Choroid plexus epithelial cell (primary cell): ENCODE measurements at places on chromosomes 16 and 17.

DNA sequence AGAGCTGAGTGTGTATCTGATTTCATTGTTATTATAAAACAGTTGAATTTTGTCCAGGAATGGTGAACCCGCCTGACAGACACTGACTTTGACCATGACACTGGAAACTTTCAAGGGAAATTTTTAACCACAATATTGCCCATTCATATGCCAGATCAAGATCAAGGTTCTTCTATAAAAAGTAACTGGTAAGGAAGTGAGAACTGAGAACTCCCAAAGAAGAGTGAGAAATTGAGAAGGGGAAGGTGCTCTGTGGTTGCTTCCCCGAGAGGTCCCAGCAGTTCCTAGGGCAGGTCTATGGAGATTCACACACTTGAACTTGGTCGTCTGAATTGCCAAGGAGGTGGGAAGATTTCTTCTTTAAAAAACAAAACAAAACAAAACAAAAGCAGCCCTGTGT is 27.3 kb downstream of the SLC6A4 start:
- no peak for DNase-seq

DNA sequence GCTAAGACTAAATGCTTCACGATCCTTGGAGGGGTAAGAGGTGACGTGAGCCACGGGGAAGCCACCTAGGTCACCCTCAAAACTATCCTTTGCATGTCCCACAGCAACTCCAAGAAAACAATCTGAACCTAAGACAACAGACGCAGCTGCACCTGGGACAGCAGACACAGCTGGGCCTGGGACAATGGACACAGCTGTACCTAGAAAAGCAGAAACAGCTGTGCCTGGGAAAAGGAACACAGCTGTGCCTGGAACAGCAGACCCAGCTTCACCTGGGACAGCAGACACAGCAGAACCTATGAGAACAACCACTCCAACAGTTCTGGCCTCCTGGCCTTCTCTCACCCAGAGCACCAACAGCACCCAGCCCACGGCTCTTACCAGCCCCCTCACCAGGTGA is 11.7 kb upstream of the CD300LD start:
- DNase-seq = no peak

- no peak for DNase-seq
Observed at GRCh38 chr17:51580869-51581268, 320.5 kb downstream of the UTP18 start.

DNA sequence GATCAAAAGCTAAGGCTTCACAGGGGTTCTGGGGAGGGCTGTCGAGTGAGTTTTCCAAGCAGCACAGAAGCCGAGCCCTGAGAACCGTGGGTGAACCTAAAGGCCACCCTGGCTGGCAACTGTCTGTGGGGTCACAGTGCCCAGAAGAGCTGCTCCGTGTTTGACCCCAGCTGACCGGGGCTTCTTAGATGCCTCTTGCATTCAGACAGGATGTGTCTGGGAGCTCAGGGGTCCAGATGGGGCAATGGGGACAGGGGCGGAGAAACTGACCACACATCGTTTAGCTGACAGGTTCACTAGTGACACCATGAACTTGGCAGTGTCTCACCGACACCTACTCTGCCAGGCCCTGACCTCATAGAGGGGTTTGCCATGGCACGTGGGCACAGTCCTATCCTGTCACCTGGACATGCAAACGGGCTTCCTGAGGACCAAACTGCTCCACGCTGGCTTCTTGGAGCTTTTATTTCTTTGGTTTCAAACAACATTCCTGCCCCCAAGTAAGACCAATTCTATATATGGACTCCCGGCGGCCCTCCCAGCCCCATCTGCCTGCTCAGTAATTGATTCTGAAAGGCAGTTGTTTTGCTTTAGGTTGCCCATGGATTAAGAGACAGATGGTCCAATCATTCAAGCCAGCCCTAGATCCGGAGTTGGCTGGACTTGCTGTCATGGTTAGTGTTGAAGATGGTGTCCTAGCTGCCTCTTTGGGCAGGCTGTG is 22.2 kb downstream of the WSCD1 start:
- DNase-seq = no peak

DNA sequence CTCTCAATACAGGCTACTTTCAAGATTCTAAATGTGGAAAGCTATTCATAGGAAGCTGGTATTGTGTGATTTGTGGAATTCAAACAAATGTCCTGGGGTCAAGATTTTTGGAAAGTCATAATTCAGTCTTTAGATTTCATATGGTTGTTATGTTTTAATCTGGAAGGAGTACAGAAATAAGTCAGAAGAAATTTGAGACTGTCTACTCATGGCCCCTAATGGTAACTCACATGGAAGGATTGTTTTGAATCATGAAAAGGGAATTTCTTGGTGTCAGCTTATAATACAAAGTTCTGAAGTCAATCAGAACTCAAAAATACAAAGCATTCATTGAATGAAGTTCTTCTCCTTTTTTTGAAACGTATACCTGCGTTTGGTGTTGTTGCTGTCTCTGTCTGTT is 3.1 kb downstream of the KCNJ2 start:
- peak; percentile 27 for DNase-seq

DNA sequence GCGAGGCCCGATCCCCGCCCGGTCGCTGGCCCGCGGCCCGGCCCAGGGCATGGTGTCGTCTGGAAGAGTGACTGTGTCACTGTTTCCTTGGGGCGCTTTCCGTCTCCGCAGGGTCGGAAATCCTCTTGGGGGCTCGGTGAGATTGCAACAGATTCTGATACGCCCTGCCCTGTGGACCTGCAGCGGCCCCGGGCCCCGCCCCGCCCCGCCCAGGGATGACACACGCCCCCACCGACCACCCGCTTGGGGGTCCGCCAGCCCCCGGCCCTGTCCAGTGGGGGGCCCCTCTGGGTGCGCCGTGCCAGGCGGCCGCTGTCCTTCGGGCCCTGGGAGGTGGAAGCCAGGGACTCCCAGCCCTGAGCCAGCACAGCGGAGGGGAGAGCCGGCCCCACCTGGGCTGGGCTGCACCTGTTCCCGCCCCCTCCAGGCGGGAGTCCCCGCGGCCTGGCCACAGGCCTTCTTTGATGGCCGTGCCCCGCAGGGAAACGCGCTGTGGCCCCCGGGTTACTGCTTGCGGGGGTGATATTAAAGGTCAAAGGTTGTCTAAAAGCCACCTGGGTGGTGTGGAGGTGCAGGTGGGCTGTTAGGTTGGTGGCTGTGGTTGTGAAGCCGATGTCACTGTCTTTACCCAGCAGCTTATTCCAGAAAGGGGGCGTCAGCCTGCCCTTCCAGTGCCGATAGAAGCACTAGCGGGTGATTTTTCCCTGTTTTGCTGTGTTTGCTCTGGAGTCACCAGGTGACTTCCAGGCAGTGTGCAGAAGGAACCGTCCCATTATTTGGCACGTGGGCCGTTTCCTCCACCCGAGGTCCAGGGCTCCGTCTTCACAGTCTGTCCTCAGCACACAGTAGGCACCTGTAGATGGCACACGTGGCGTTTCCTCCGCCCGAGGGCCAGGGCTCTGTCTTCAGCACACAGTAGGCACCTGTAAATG is 752 bp downstream of the TBC1D24 start:
- no peak for DNase-seq

GRCh38 chr16:4677390-4677789 is 16.0 kb upstream of the NUDT16L1 start:
- DNase-seq = no peak

DNA sequence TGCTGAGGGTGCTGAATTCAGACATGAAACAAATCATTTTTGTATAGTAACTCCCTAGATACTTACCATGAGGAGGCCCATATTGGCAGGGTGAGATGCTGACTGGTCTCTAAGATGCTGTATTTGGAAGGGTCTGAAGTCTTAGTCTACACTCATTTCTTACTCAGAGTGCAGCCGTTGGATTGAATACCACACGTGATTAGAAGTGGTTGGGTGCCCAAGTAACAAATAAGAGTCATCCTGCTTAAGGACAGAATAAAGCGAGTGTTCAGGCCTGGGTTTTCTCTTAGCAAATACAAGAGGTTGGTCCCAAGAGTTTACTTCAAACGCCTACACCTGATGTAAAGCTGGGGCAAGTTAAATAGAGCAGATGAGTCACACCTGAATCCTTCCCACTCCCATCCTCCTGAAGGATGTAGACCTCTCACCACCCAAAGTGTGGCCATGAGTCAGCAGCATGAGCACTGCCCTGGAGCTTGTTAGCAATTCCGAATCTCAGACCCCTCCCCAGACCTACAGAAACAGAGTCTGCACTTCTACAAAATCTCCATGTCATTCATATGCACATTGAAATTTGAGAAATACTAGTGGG is 284.6 kb upstream of the CDH5 start:
- DNase-seq = peak; percentile 40

DNA sequence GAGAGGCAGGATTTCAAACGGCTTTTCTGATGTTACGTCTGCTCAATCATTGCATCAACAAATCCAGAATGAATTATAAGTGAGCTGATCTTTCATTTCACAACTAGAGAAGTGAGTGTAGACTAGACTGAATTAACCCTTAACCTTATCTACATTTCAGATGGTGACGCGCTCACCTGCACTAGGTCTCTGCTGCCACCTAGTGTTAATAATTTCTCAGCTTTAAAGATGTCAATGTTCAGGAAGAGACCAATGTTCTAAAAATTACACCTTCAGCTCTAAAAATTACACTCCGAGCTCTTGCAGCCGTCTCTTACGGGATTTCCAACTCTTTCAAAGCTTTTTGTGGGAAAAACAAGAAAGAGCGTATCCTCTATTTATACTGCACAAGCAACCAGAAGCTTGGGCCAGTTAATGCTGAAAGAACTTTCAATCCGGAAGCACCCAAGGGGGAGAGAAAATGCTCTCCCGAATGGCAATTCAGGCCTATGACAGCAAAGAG is 88.2 kb upstream of the FA2H start:
- DNase-seq = peak; percentile 68

DNA sequence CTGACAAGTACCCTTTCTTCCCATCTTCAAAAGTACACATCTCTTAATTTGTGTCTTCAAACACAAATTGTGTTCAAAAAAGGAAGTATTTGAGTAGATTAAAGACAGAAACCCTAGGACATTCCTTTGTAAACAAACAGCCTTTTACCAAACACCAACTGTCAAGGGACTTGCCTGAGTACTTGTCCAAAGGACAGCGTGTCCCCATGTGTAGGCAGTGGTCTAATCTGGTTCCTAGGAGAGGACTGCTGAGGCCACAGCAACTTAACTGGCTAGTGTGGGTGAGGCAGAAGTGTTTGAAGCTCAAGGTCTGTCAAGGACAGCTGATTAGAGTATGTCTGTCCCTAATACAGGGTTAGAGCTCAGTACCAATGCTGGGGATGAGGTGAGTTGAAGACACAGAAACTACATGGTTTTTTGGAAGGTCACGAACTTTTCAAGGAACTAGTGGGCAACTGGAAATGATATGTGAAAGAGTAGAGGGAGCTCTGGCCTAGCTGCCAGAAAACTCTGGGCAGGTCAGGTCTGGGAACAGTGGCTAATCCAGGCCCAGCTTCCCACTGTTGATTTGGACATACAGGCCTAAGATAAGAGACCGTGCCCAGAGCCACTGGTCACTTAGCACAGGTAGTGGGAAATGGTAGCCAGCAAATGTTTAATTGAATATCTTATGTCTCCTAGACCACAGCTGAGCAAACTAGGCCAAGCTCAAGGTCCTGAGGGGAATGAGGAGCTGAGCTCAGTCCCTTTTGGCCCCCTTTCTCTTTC is 10.1 kb downstream of the HMOX2 start:
- DNase-seq = no peak

DNA sequence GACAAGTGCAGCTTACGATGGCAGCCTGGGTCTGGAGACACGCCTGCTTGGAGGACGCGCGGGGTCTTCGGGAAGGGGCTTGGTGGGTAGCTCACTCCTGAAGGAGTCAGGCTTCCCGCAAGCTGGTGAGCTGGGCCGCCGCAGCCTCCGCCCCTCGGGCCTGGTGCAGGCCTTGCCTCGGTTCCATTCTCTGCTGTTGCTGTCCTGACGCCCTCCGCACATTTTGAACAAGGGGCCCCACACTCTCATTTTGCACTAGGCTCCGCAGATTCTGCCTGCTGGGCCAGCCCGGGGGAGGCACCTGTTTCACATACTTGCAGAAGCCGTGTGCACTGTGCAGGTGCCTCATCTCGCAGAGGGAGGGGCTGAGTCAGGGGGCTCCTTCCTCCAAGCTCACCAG is 31.9 kb upstream of the CBX4 start:
- no peak for DNase-seq

GRCh38 chr16:48556243-48556912 is 53.6 kb downstream of the N4BP1 start:
- no peak for DNase-seq

GRCh38 chr17:78379131-78379491 is 662 bp downstream of the PGS1 start:
- DNase-seq = peak; percentile 92

GRCh38 chr17:81923302-81924260 is 4.0 kb downstream of the MAFG start:
- peak; percentile 88 for DNase-seq

- no peak for DNase-seq
Observed at GRCh38 chr16:85455534-85455933, 157.6 kb upstream of the GSE1 start.

- no peak for DNase-seq
Observed at GRCh38 chr17:74607221-74607620, 15.1 kb upstream of the CD300LD start.

- DNase-seq = no peak
Observed at GRCh38 chr17:63486317-63487013, 9.6 kb downstream of the ACE start.

GRCh38 chr17:39573447-39574298 is 34.0 kb downstream of the NEUROD2 start:
- peak; percentile 58 for DNase-seq

GRCh38 chr17:4515501-4515900 is 16.8 kb downstream of the SPNS2 start:
- DNase-seq = no peak

GRCh38 chr17:70050931-70051330 is 24.1 kb upstream of the KCNJ16 start:
- peak; percentile 34 for DNase-seq

GRCh38 chr17:9987779-9988585 is 82.9 kb upstream of the RCVRN start:
- DNase-seq = peak; percentile 31

DNA sequence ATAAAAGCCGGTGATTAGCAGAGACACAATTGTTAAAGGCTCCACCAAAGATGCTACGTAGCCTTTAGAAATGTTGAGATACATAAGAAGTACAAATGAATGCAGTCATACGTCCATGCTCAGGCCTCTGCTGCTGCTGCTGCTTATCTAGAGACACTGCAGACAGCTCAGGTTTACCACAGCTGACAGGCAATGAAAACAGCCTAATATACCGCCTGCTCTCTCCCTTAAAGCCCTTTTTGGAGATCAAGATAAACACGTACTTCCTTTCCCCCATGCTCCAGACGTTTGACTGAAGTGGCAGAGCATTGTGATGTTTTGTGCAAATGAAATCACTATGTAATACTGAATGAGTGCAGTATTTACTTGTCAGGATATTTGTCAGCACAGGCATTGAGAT is 185.3 kb downstream of the AATF start:
- DNase-seq = peak; percentile 30
